ENCODE measurements at places on chromosomes 4 and X.

- no peak for DNase-seq
Measured at GRCh38 chr4:46270986-46271596, 118.8 kb downstream of the GABRA2 start.

DNA sequence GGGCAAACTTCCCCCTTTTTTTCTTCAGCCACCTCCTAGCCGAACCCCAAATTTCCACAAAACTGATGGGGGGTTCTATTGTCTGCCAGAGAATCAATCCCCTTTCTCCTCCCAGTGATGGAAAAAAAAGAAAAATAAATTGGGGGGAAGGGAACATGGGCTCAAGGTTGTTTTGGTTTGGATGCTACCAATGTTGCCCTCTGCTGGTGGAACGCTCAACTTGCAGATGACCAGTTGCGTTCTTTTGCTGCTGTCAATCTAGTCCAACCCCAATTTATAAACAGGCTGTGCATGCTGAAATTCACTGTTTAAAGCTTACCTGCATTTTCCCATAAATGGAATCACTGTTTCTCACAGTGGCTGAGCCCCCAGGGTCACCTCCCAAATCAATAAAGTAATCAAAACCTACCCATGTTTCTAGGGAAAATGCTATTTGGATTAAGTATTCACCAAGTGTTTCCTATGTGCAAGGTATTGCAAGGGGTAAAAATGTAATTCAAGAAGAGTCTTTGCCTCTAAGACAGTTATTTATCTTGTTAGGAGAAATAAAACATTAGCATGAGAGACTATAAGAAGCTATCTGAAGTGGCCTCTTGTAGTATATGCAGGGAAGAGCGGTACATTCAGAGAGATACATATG lies 116.7 kb upstream of the TMEM164 start:
- peak; percentile 2 for DNase-seq

GRCh38 chrX:20382518-20383297 lies 116.0 kb upstream of the RPS6KA3 start:
- no peak for DNase-seq

- no peak for DNase-seq
Measured at GRCh38 chrX:6777238-6778002, 242.5 kb upstream of the VCX3A start.

- no peak for DNase-seq
Measured at GRCh38 chr4:78355306-78355705, 196.3 kb upstream of the ANXA3 start.

DNA sequence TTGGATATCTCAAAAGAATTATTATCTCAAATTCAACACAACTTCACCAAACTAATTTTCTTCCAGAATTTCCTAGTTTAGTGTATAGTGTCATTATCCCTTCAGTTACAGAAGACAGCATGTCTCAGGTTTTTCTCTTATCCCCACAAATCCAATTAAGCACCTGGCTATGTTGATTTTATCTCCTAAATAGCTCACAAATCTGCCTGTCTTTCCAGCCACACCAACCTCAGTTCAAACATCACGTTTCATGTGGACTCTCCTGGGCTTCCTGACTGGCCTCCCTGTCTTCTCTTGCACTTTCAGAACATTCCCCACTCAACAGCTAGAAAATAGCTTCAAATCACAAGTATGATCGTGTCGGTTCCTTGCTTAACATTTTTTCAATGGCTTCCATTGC lies 14.8 kb downstream of the STK32B start:
- DNase-seq, result no peak

DNA sequence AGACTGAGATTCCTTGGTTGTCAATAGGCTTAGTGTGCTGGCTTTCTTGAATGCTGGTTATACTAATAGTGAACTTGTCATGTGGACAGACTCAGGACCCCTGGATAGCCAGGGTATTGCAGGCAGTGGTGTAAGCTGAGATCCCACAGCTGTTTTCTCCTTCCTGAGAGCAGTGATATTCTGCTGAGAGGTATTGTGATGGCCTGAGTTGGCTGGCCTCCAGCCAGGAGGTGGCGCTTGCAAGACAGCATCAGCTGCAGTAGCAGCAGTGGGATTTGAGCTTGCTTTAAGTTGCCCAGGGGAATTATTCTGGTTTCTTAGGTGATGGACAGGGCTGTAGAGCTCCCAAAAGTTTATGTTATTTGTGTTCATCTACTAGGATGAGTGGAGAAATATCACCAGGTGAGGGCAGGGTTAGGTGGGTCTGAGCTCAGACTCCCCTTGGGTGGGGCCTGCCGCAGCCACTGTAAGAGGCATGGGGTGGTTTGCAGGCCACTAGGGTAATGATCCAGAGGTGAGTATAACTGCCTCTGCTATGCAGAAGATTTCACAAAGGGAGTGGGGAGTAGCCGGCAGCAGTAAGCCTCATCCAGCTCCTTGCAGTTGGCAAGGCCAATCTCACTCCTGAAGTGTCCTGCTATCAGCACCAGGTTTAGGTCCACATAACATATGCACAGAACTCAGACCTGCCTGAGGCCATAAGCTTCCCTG lies 66.2 kb downstream of the IL15 start:
- DNase-seq, result no peak

- DNase-seq, result no peak
Measured at GRCh38 chr4:145299380-145300076, 119.1 kb upstream of the OTUD4 start.

GRCh38 chrX:148412006-148412405 lies 88.4 kb upstream of the AFF2 start:
- no peak for DNase-seq

- DNase-seq, result no peak
Measured at GRCh38 chr4:106312377-106312776, 3.6 kb downstream of the TBCK start.

DNA sequence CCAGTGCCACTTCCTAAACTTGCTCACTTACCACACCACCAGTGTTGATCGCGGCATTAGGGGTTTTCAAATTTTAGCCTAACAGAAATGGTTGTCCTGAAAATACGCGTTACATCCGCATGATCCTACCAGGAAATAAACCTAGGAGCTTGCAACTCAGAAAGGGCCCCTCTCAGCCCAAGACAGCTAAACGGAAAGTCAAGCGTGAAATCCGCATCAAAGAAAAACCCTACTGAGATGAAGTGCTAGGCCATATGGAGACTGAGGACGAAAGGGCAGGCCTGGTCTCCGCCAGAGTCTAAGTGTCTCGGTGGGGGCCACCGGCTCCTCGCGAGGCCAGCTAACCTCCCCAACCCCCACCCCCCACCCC lies 626 bp downstream of the YTHDC1 start:
- no peak for DNase-seq

DNA sequence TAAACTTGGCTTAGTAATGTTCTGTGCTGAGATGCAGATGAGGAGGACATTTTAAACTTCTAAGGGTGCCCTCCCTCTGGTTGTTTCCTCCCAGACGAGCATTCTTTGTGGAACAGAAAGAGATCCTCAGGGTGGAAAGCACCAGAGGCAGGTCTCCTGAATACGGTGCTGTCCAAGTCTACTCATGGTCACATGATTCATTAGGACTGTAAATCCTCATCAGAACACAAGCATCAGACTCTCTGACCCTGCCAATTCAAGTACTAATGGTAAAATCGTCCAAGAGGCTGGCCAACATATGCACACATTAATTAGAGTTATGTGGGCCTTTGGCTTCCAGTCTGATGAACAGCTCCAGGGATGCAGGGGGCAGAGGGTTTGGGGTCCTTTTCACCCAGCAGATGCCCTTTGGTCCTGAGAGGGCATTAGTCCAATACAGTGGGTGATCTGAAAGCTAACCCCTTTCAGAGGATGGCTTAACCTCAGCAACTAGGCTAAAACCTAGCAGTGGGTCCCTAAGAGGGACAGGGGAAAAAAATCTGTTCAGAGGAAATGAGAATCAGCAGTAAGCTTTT lies 18.2 kb downstream of the HAND2 start:
- DNase-seq, result no peak

DNA sequence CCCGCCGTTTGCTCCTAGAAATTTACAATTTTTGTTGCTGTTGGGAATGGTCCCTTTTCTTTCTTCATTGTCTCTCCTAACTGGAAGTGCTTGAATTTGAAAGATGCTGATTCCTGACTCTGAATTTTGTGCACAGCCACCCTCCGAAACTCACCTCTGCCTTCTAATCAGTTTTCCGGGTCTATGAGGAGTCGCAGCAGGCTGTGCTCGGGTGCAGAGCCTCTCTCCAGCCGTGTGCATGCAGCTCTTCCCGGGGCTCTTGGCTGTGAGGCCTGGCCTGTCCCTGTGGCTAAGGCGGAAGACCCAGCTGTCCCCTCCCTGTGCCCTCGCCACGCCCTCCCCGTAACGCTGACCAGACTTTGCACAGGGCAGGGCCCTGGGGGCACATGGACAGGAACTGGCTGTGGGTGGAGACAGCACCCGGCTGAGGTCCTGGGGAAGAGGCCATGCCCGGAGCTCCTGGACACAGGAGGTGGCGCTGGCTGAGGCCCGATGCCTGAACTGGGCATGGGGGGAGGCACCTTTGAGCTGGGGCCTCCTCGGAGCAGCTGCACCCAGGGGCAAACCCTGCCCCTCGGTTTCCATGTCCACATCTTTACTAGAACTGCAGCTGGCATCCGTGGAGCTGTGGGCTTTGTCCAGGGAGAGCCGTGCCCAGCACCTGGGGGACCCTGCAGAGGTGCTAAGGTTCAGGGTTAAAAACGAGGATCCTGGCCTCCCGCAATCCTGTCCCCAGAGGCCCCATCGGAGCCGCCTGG lies 32.6 kb upstream of the SPON2 start:
- DNase-seq, result no peak

GRCh38 chrX:52415304-52415703 lies 46.5 kb downstream of the XAGE2 start:
- DNase-seq, result no peak

DNA sequence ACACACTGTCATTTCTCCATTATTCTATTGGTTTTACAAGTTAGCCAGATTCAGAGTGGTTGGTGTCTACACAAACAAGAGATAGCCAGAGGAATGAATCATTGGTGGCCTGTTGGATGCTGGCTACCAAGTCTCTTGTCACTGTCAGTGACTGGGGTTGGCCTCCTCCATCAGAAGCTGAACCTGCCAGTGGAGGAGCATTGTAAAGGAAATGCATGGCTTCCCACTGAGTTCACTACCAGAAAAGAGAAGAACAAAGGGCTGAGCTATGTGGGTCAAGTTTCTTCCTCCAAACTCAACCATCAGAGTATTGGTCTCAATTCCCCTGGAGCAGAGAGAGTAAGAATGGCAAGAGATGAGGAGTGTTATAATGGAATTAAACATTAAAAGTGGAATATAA lies 26.5 kb upstream of the ANKRD50 start:
- no peak for DNase-seq

Measured in effector memory CD8-positive, alpha-beta T cell (primary cell).